ENCODE measurements at places on chromosomes 2 and 18. TPM values are rescaled to one million over a fixed set of nuclear protein-coding genes. Genes with fewer than 3 reads are reported as not detected.

- DNase-seq = peak; percentile 47
Observed at GRCh38 chr2:165529130-165529529, 59.6 kb downstream of the CSRNP3 start.

DNA sequence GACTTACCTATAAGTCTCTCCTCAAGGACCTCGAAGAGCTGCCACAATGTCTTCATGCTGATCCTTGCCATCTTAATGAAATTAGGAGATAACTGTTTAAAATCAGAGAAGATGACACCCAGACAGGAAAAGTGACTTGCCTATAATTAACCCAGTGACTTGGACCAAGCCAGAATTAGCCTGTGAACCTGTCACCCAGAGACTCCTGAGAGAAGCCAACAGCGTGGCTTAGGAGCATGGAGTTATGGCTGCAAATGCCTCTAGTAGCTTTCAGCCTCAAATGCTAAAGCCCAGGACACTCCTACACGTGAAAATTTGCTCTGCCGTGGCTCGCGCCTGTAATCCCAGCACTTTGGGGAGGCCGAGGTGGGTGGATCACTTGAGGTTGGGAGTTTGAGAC is 104.2 kb downstream of the GBX2 start:
- no peak for DNase-seq

DNA sequence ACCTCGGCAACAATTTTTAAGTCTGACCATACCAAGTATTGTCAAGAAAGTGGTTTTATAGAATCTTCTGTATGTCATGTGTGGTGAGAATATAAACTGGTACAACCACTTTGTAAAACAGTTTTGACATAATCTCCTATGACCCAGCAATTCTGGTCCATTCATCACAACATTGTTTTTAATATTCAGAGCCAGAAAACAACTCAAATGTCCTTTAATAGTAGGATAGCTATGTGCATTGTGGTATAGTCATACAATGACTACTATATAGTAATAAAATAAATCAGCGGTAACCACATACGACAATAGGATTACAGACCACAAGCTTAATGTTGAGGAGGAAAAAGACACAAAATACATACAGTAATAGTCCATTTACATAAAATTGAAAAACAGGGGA is 175.2 kb upstream of the SPATS2L start:
- DNase-seq = no peak

DNA sequence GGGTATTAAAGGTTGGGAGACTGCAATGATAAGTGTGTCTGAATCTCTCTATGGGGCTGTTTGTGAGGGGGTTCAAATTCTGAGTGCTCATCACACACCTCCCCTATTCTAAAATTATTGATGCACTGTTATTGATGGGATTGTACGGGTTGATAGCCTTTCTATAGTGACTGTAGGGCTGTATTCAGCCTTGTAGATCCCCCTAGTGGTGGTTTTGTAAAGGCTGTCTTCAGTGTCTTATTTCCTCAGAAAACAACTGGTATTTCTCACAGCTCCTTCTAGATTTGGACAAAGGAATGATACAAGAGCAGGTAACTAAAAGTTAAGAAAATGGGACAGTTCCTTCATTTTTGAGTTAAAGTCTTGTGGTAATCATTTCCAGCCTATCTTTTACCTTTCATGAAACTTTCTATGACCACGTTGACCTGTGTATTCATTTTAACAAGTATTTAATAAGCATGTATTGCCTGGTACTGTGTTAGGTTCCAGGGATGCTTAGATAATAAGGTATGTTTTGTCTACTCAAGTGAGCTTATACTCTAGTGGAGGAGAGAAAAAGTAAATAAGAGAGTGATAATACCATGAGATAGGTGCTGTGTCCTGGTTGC is 21.2 kb downstream of the SMAD4 start:
- DNase-seq = peak; percentile 20

DNA sequence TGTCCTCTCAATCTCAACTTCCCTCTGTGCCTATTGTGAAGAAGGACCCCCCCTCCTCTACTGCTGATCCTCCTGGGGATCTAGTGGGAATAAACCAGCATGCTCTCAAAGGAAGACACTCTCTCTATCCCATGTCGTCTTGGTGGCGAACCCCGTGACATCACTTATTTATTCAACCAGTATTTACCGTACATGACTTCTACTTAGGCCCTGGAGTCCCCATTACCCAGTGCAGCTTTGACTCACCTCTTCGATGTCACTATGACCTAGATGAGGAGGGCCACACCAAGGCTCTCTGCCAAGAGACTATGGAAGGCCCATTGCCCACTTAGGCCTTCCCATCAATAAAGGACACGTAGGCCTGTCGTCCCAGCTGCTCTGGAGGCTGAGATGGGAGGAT is 16.7 kb downstream of the ASPRV1 start:
- no peak for DNase-seq

GRCh38 chr18:44716697-44717163 is 36.0 kb downstream of the SETBP1 start:
- no peak for DNase-seq

DNA sequence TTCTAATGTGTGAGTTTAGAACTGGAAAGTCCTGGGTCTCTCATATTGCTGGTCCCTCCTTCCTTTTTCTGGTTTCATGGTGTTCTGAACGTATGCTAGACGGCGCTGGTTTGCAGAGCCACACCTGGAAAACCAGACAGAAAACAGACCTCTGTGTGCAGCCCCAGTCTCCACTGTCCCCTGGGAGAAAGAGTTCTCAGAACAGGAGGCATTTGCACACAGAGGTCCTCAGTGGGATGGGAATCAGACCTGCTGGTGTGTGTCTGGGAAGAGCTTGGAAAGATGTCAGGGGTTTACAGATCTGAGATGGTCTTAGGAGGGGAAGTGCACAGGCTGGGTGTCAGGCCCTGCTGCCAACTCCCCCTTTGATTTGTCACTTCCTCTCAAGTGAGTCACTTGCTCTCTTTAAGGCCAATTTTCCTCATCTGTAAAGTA is 14.9 kb upstream of the MBP start:
- peak; percentile 49 for DNase-seq

- no peak for DNase-seq
Observed at GRCh38 chr2:38499548-38500282, 103.0 kb downstream of the HNRNPLL start.

DNA sequence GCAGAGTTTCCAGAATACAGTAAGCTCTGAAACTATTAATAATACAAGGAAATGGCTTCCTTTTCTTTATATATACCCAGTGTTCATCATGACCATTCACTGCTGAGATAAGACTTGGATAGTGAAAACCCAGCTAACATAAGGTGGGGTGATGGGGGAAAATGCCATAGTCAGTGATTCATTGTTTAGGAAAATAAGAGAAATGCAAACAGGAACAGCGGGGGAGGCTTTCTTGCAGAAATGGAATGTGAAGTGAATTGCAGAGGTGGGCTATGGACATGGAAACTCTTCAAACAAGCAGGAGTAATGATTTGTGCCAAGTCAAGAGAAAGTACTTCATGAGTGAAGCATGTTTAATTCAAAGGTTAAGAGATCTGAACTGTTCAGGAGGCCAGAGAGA is 519.4 kb downstream of the TDRD15 start:
- DNase-seq = no peak

DNA sequence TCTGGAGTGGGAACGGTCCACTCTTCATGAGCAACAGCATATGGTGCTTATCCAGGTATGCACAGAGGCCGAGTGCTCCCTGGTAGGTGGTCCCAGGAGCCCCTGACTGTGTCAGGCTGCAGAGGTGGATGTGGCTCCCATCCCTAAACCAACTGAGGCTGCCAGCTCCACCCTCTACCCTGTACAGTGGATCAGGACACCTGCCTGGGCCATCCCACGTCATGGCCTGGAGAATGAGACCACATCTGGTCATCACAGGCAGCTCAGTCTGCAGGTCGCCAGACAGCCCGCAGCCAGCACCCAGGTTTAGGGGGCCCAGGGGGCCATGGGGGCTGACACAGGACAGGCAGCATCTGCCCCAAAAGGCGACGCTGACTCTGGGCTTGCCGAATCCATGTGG is 100.3 kb upstream of the TMEM18 start:
- no peak for DNase-seq

DNA sequence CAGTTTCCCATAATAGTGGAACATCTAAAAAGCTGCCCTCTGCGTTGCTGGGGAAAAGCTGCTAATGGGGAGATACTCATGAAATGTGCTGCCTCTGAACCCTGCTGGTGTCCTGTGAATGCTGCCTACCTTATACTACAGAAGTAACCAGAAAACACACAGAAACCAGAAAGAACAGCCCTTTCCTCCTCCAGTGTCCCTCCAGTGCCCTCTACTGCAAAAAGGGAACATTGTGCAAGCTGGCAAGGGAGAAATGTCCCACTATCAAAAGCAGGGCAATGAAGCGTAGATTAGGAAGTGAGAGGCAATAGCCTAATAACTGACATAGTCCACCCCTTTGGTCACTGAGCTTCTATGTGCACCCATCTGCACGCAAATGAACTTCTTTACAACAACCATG is 162.7 kb upstream of the ETAA1 start:
- DNase-seq = peak; percentile 39

DNA sequence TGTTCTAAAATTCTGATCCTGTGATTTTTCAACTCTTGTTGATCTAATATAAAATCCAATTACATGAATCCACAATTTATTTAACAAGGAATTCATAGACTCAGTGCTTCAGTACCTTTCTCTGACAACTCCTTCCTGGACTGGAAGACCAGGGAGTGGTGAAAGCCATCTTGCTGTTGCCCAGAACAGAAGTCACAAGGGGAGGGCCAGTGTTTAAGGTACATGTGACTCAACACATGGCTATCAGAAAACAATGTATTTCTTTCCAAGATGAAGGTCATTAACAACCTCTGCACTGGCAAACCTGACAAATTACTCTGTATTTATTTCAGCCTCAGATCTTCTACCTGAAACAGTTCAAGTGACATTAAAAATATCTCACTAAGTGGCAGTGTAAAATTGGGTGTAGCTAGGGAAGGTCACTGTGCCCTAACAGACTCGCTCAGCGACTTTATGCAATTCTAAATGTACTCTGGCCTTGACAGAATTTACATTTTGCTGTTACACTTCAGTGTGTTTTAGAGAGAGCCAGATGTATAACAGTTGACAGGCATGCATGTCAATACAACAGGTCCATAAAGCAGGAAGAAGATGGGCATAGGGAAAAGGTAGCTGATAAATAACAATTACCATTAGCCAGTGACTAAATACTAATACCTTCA is 75.4 kb downstream of the NCKAP5 start:
- no peak for DNase-seq

DNA sequence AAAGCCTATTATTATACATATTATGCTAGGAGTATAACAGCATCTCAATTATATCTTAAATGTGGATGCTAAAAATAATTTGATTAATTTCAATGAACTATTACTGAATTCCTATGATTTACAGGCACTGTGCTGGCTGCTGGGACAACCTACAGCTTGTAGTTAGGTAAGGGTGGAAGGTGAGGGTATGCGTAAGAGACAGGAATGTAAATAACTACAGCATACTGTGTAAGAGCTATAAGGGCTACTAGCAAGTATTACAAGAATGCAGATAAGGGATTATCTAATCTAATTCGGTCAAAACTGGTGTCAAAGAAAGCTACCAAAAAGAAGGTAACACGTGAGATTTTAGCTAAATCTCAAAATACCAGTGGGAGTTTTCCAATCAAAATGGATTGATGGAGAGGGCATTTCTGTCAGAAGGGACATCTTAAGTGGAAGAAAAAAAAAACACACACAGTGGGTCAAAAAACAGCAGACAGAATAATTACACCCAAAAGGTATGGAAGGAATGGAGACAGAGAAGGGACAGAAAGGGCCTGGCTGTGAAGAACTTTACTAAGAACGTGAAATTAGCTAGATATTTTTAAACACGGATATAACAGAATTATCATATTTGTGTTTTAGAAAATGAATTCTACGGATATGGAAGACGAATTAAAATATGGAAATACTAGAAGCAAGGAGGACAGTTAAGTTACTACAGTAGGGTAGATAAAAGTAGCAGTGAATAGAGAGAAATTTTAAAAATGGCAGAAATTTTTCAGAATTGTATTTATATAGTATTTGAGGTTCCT is 47.1 kb downstream of the STRN start:
- DNase-seq = no peak

- DNase-seq = no peak
Observed at GRCh38 chr2:172510088-172510487, 45.8 kb upstream of the PDK1 start.

- no peak for DNase-seq
Observed at GRCh38 chr2:148282201-148282600, 261.3 kb downstream of the MBD5 start.

DNA sequence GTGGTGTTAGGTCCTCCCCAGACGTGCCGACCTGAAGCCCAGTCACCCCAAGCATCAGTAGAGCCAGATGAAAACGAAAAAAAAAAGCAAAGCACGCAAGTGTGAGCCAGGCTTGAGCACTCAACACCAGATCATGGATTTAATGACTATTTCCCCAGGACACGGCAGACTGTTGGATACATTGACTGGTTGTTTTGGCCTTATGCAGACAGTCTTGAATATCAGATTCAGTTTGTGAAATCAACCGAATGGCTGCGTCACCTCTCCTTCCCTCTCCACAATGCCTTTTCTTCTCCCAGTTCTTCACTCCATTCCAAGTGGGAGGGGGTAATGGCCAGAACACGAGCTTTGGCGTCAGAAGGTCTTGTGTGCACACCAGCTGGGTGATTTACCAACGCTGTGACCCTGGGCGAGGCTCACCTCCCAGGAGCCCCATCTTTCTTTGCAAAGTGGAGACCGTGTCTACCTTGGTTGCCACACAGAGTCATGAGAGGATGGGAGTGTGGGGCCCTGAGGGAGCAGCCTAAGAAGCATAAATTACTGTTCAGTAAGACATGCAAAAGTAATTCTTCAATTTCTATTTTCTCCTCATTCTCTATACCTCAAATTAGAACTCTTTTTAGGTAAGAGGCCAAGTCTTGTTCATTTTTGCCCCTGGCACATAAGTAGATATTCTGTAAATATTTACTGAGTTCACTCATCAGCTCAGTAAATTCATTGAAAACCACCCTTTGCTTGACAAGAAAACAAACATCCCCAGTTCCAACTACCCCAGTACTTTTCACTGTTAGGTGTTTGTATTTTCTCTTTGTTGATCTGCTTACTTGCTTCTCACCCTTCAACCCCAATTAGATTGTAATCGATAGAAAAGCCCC is 181.1 kb upstream of the COPS8 start:
- DNase-seq = no peak

DNA sequence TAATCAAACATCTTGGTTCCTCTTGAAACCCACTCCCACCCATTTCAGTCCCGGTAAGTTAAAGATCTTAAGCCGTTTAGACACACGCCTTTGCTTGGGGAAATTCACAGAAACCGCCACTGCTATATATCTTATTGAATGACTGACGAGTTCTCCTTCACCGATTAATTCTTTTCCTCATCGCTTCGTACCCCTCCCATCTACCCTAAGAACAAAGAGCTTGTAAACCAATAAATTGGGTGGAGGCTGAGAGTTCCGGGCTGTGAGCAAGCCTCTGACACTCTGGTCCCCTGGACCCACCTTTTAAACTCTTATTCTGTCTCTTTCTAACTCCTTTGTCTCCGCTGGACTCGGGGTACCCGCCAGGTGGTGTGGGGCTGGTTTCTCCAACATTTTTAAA is 30.6 kb downstream of the TMEM131 start:
- no peak for DNase-seq

- peak; percentile 24 for DNase-seq
Observed at GRCh38 chr2:183037553-183038340, 510 bp downstream of the NCKAP1 start.

Gene CIAO1
- total RNA-seq = 118 TPM

Gene NOL4
- not detected for total RNA-seq

Gene HOXD9
- 3.6 TPM for total RNA-seq

Gene TANK
- total RNA-seq = 74.5 TPM

Gene FOSL2
- total RNA-seq = 39.7 TPM

Gene RUFY4
- total RNA-seq = not detected

Gene C2orf80
- total RNA-seq = not detected

Gene TEKT4
- not detected for total RNA-seq

Gene MARCHF4
- 6.9 TPM for total RNA-seq

Gene MRO
- total RNA-seq = not detected
